Activated CD4-positive, alpha-beta T cell treated with anti-CD3 and anti-CD28 coated beads, Interleukin-2, Interleukin-4, amounts not matched to agents 100 ng/mL and 50 ng/mL, durations not matched to agents 16 hours and 8 hours (primary cell): ENCODE measurements at places on chromosomes 7 and 10.

GRCh38 chr7:11819947-11820346 is 12.1 kb downstream of the THSD7A start:
- DNase-seq, result no peak

GRCh38 chr10:125455855-125456254 is 227.1 kb downstream of the TEX36 start:
- DNase-seq, result no peak

DNA sequence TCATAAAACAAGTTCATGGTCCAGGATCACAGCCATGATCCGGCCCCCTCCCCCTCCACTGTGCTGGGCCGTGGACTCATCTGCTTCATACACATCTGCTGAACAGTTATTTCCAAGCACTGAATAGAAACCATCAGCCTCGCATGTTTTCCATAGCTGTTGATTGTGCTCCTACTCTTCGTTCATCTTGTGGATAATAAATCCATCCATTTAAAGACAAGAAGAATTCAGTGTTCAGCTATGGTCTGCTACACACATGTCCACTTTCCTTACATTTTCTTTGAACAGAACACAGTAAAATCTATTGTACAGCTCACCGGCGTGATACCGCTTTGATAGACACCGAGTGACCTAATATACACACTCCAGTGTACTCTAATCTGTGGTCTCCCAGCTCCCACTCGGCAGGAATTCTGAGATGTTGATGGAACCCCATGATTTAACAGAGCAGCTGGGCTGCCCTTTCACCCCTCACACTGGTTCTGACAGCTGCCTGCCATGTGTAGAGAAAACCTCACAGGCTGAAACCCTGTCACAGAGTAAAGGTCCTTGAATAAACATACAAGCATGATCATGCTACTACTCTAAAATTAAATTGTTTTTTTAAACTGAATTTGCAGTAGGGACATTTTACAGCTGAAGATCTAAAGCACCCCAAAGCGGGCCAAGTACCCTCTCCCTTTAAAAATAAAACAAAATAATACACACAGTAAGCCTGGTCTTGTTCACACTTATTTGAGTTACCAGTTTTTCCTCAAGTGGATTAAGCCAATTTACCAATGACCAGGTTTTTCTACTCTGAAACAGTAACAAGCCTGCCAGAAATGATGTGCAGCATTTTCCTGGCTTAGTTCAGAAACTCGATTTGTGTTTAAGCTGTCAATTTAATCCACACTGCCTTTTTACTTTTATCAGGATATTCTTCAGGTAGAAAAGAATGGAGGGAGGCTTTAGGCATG is 95.1 kb upstream of the FZD1 start:
- no peak for DNase-seq

- DNase-seq, result no peak
Observed at GRCh38 chr10:23367896-23368595, 23.4 kb upstream of the C10orf67 start.

DNA sequence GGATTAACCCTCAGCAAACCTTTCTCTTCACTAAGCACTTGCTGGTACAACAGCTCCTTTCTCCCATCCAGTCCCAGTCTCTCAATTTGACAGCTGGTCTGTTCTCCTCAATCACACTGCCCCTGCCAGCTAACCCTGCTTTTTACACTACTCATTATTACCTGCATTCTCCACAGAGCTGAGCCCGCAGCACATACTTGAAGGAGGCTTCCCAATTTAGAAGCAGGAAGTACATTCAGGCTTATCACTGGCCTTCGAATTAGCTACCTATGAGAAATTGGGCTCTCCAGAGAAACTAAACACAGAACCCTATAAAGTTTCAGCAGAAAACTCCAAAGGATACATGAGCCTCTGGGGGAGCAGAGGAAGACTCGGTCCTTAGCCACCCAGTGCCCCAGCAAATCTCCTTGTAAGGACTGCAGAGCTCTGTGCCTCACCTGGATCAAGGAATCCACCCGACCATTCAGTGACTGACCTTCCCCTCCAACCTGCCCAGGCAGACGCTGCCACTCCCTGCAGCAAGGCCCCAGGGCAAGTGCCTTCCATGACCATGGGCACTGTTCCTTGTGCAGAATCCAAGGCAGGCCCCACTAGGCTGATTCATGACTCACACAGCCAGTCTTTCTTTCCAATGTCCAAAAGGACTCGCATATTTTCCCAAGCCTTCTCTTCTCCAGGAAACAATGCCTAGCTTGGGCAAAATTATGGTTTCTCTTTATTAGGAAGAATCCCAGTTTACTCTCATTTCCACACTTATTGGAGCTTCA is 68.0 kb downstream of the VOPP1 start:
- no peak for DNase-seq

GRCh38 chr10:12579954-12580858 is 230.9 kb downstream of the CAMK1D start:
- no peak for DNase-seq

GRCh38 chr7:35617041-35617440 is 77.9 kb downstream of the HERPUD2 start:
- DNase-seq, result no peak
